Activated T-cell treated with anti-CD3 and anti-CD28 coated beads, Interleukin-2, amount 50 U/mL, for 72 hours (primary cell): ENCODE measurements at places on chromosomes 11 and 22.

GRCh38 chr22:25366408-25366807 lies 147.0 kb downstream of the CRYBB2 start:
- DNase-seq = no peak

DNA sequence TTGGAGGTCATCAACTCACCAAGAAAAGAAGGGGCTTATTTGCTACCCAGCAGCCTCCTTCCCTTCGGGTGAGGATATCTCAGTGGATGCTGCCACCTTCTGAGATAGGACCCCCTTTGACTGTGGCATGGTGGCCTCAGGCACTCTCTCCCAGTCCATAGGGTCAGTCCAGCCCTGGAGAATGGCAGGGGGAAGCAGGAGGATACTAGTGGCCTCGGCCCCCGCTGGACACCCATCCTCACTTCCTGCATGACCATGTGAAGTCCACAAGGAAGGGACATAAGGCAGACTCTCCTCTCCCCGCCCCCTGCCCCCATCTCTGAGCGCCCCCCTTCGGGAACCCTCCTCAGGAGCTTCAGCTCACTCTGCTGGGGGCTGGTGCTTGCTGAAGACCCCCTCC lies 24.4 kb downstream of the TPBGL start:
- no peak for DNase-seq

- DNase-seq = no peak
Observed at GRCh38 chr11:107720303-107720774, 8.5 kb upstream of the SLN start.

DNA sequence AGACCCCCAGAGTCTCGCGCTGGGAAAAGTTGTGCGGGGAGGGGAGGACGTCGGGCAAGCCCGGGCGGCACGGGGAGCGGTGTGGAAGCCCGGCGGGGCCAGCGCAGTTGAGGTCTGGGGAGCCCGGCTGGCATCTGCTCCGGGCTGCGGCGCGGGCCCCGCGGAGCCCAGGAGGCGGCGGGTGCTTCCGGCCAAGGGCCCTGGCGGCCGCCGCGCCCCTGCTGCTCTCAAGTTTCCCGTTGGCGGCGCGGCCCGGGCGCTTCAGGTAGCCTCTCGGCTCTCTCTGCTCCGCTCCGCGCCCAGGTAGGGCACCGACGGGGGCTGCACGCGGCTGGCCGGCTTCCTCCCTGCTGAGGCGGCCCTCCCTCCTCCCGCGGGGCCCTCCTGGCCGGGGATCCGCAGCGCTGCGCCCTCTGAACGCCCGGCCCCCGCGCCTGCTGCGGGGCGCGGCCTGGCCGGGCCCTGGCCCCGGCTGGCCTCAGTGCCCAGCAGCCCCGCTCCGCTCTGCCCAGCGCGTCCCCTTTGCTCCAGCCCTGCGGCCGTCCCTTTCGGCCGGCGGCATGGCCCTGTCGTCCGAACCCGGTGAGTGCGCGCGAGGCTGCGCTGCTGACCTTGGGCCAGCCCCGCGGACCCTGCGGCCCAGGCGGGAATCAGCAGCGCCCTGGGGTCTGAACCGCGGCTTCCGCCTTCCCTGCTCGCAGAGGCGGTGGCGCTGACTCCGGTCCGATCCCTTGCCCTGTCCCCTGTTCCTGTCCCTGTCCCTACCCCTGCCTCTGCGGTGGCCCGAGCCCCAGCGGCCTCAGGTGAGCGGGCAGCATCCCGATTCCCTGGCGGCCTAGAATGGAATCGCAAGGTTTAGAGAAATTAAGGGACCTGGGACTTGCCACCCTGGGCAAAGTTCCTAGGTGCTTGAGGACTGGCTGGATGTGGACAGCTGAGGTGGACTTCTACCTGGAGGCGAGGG lies 4.3 kb upstream of the AMPD3 start:
- DNase-seq = peak; percentile 59

- peak; percentile 74 for DNase-seq
Observed at GRCh38 chr11:587978-588380, 11.7 kb downstream of the PHRF1 start.

DNA sequence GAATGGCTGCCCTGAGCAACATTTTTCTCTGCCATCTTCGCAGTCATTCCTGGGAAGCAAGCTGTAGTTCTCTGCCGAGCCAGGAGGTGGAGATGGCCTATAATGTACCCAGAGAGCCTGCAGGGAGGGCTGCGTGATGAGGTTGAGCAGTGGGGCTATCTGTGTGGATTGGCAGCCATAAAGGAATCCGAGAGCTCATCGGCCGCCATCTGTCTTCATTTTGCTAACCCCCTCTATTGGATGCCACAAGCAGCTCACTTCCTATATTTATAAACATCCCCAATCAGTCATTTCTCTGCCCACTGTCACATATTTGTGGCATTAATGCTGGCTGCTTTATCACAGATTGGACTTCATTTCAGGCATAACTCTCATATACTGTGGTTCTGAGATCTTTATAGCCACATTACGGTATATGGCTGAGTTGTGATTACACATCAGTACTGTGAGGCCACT lies 209.5 kb downstream of the NTM start:
- DNase-seq = no peak

DNA sequence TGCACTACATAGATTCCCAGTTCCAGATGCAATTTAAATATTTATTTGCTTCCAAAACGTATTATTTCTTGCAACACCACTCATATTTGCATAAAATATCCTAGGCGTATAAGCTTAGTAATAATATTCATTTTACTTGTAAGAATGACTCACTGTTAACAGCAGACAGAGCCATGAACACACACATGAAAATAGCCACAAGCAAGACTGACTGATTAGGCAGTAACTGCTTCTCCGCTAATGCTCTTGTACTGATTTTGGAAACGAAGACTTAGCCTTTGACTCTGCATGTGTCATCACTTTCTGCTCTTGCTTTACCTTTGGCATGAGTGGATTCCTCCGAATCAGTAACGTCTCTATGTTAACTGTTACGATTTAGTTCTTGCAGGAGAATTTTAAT lies 6.0 kb downstream of the OR10Q1 start:
- DNase-seq = no peak

DNA sequence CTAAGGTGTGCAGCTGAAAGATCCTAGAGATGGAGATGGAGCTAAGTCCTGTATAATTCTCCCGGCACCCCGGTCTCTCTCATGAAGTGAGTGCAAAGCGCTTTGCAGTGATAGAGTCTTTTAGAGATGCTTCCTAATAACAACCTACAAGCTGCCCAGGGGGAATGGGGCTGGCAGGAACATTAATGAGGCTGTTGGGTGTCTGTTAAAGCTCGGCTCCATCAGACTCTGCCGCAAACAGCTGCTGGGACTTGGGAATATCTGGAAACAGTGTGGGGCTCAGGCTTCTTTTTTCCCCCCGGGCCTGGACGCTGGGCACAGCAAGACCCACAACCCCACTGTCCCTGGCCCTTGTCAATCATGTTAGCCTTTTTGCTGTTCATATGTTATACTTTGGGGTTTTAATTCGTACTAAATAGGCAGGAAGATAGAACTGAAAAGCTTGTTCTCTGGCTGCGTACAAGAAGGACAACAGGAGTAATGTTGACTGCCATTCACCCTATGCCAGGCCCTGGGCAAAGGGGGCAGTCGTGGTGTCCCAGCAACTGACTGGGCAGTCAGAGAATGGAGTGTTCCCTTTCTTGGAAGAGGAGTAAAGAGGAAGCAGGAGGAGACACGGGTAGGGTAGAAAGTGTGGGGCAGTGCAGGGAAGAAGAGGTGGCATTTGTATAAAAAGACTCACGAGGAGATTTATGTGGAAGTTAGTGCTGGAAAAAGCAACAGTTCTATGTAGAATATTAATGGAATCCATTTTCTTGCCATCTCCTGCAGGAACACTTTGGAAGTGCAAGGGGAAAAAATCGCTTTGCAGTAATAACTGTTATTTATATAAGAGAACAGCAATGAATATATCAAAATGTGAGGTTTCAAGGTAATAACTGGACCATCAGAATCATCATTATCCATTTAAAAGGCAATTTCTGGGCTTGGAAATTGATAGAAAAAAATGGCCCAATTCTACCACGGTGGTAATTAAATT lies 232.8 kb downstream of the GRIK4 start:
- no peak for DNase-seq

- DNase-seq = no peak
Observed at GRCh38 chr11:3888876-3889275, 33.4 kb downstream of the STIM1 start.

DNA sequence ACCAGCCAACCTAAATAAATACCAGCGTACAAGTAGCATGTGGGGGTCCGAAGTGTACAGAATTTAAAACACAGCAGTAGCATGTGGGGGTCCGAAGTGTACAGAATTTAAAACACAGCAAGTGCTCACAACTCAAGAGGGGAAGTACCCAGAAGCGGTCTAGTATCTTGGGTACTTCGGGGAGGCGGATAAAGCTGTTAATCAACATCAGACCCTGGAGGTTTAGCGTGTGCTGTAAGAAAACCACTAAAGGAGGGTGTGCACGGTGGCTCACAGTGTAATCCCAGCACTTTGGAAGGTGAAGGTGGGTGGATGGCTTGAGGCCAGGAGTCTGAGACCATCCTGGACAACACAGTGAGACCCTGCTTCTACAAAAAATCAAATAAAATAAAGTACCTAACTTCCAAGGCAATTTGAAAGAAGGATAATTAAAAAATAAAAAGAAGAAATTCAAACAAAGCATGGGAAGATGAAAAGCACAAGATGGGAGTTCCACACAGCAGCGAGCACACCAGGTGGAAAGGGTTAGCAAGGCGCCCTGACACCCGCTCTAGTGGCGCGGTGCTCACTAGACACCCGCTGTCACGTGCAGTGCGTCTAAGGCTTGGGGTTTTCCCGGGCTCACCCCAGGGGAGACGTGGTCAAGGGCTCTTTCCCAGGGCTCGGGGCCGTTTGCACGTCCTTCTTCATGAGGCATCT lies 35.0 kb upstream of the MOB2 start:
- DNase-seq = no peak

DNA sequence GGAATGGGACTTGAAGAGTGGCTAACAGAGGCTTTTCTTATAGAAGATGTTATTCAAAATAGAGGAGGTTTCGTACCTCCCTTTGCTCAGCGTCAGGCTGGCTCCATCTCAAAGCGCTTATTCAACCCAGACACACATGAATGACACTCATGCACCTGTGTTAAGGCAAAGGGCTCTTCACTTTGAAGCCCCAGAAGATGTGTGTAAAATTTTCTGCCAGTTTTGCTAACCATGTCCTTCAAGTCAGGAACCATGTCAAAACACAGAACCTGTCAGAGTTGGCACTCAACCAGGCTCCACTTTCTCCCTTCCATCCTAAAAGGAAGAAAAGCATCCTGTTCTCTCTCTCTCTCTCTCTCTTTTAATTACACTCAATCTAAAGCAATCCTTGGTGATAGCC lies 352.8 kb upstream of the NARS2 start:
- DNase-seq = no peak

GRCh38 chr11:614021-614622 lies 1.6 kb downstream of the IRF7 start:
- no peak for DNase-seq

DNA sequence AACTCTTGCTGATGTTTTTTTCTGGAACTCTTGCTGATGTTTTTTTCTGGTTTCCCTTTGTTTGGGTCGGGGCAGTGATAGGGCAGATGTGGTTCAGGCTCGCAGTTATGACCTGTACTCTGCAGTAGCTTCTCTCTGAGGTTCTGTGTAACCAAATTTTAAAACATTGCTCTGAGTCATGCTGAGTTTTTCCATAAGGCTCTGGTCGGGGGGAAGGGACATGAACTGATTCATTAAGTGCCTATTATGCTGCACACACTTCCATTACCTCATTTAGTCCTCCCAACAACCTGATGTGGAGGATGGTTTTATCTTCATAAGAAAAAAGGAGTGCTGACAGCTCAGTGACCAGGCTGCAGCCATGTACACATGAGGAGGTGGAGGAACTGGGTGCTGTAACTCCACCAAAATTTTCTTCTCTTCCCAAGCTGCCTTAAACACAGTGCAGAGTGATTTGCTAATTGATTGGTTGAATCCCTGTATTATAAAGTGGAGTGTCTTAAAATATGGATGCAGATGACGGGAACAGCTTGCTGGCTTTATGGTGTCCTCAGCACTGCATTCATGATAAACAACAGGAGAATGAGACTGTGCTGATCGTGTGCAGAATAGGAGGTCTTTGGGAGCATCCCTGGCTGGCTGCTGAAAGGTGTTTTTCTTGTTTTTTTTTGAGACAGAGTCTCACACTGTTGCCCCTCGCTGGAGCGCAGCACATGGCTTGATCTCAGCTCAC lies 19.1 kb downstream of the TNRC6B start:
- DNase-seq = peak; percentile 49

DNA sequence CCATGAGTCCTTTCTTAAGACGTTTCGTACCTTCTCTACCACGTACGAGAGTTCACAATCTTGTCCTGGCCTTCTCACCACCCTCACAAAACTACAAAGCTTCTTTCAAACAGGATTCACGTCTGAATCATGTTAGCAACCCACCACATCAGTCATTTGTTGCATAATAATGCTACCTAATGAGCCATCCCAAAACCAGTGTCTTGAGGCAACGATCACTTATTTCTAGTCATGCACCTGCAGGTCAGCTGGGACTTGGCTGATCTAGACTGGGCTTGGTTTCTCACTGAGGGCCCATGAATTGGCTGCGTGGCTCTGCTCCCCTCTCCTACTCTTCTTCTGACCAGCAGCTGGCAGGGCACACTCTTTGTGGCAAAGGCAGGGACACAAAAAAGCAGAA lies 28.3 kb downstream of the LARGE1 start:
- no peak for DNase-seq

DNA sequence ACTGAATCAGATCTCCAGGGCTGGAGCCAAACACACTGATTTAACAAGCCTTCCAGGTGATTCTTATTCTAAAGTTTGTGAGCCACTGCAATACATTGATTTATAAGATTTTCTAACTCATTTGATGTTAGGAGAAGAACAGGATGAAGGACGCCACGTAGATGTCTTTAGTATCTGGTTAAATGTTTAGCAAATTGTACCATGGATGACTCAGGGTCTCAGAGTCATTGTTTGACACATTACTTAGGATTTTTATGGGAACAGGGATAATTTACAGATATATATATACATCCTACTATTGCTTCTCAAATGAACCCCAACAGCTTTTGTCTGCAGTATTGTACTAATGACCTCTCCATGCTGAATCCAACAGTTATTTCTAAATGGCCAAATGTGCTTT lies 143.1 kb upstream of the DDI1 start:
- no peak for DNase-seq

DNA sequence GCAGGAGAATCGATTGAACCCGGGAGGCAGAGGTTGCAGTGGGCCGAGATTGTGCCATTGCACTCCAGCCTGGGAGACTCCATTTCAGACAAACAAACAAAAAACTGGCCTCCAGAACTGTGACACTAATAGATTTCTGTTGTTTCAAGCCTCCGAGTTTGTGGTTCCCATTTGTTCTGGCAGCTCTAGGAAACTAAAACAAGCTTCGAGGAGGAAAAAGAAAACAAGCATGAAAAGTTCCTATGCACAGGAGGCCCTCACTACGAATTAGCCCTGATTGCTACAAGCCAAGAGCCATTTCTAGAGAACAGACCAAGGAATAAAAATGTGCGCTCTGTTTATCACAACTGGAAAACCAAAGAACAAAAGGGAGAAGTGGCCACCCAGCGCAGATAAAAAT lies 47.8 kb upstream of the SHANK2 start:
- DNase-seq = no peak
